Activated CD8-positive, alpha-beta memory T cell treated with anti-CD3 and anti-CD28 coated beads for 1 hour (primary cell): ENCODE measurements at places on chromosomes 5 and 9.

DNA sequence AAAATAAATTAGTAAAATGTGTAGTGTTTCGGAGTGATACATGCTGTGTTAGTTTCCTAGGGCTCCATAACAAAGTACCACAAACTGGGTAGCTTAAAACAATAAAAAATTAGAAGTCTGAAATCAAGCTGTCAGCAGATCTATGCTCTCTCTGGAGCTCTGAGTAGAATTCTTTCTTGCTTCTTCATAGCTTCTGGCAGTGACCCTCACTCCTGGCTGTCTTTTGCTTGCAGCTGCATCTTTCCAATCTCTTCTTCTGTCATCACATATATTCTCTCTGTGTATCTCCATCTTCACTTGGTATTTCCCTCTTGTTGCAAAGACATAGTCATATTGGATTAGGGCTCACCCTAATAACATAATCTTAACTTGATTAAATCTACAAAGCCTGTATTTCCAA is 37.6 kb upstream of the PLCXD3 start:
- no peak for DNase-seq

- DNase-seq, result no peak
Measured at GRCh38 chr9:79325501-79325900, 246.3 kb upstream of the TLE4 start.

DNA sequence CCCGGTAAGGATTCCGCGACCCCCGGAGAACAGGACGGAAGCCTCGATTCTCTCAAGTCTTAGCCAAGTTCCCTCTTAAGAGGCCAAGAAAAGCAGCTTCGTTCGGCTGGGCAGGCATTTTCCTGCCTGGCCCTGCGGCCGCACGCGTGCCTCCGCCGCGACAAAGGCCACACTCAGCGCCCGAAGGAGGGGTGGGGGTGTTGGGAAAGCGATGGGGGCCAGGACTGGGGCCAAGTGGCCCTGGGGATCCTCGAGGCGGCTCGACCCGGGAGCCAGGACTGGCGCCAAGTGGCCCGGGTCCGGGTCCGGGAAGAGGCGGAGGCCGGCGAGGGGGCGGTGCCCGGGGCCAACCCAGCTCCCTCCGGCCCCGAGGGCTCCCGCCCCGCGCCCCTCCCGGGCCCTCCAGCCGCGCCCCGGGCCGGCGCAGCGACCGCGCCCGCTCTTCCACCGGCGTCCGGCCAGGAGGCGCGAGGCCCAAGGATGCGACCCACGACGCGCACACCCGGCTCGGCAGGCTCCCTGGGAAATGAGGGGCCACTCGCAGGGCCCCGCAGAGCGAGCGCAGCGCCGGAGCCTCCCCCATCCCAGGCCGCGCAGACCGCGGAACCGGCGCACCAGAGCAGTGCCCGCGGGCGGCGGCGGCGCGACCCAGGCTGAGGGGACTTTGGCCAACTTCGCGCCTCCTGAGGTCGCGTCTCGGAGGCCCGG is 756 bp downstream of the VAV2 start:
- DNase-seq, result no peak

DNA sequence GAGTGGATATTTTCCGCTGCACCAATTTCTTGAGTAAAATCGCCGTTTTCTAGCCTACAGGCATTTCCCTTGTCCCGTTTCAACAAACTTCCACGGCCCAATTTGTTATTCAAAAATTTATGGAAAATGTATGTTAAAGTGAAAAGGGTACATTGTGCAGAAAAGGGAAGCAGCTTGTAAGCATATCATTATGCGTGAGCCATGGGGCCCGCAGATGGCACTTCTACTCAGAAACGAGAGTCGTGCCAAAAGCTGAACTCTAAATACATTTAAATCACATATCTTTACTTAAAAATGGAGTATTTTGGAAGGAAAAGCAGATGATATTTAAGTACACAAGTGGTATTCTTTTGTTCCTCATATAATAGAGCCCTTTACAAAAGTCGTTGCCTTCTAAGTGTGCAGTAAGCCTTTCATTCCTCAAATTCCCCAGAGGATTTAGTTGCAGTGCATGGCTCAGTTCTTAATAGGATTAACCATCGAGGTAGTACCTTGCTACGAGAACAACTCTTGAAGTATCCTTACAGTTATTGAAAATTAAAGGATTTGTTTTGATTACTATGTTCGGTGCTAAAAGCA is 1227.2 kb upstream of the WWC1 start:
- no peak for DNase-seq

DNA sequence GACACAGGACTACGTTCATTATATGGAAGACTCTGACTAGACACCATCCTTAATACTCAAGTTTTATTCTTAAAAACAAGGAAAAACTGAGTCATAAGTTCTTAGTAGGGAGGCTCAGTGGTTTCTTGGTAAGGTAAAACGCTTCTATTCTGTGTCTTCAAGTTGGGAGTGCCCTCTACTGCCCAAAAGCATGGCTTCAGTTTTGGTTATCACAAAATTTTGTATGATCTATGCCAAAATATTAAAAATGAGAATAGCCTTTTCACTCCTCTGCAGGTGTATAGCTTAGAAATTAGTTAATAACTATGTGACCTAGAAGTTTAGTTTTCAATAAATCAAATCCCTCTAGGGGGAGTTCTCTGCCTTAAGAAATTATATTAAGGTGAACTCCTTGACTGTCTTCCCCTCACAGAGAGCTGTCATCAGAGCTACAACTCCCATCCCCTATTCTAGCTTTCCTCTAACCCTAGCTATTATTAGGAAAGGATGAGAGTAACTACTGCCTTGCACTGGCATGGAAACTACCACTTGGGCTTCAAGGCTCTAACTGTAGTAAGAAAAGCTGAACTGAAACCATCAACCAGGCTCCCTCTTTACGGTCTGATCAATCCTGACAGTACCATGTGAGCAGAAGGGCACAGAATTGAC is 189.7 kb downstream of the GNAQ start:
- no peak for DNase-seq

DNA sequence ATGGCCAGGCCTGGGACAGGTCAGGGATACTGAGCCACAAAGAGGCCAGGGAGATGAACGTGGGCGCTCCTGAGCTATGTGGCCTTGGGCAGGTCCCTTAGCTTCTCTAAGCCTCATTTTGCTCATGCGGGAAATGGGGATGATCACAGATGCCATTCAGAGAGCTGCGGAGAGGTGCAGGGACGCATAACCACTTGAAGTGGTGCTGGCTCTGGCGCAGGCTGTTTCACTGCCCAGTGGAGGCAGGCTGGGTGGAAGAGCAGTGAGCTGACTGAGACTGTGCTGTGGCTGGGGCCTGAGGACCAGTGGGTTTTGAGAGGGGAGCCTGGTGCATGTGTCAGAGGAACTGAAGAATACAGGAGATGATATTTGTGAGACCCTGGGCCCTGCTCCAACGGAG is 18.4 kb downstream of the CXXC5 start:
- DNase-seq, result no peak
